ENCODE measurements at places on chromosomes 16 and 17.

DNA sequence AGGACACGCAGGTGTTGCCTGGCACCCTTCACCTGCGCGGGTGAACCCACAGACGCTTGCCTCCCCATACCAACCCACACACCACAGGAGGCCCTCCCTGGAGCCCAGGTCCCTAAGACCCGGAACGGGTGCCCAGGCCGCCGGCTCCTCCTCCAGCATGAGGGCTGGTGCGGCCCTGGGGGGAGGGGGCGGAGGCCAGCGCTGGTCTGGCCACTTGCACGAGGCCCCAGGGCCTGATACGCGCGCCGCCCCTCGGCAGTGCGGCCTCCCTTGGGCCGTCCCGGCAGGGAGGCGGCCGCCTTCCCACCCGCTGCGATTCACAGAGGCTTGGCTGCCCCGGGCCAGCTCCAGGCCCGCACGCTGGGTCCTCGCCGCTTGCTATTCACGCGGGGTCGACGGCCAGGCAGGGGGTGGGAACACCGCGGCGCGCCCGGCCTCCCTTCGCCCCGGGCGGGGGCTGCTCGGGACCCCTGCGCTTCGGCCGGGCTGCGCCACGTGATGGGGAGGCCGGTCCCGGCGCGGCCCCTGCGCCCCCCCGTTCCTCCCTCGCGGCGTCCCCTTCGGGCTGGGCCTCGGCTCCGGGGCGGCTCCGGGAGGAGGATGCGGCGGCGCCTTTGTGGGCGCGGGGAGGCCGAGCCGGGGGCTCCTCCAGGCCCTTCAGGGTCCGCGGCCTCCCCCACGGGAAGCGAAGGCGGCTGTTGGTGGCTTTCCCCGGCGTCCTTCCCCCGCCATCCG, 685 bp downstream of the FASN start:
- DNase-seq = peak; percentile 36

DNA sequence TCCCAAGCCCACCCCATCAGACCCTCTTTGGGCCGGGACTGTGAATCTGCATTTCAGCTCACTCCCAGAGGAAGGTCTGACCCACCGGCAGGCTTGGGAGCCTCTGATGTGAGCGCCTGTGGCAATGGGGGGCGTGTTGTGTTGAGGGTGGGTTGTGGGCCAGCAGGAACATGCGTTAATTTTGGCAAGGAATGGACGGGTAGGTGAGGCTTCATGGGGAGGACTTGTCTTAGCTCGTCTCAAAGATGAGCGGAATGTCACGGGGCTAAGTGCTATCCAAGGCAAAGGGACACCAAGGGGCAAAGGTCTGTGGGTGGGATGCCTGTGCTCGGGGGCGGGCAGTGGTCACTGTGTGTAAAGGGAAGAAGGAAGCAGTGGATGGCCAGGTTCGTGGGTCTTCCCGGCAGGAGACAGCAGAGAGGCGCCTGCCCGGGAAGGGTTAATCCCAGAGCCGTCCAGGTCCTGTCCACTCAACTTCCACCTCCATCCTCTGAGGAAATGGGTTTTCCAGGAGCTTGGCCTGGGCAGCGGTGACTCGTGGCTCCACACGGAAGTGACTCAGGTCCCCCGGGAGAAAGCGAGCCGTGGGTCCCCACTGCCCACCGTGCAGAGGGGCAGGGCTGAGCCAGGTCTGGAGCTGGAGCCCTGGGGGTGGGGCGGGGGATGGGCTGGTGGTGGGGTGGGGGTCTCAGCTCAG, 17.4 kb downstream of the ADGRG1 start:
- DNase-seq = no peak

- no peak for DNase-seq
Measured at GRCh38 chr17:55230716-55231115, 34.0 kb upstream of the HLF start.

DNA sequence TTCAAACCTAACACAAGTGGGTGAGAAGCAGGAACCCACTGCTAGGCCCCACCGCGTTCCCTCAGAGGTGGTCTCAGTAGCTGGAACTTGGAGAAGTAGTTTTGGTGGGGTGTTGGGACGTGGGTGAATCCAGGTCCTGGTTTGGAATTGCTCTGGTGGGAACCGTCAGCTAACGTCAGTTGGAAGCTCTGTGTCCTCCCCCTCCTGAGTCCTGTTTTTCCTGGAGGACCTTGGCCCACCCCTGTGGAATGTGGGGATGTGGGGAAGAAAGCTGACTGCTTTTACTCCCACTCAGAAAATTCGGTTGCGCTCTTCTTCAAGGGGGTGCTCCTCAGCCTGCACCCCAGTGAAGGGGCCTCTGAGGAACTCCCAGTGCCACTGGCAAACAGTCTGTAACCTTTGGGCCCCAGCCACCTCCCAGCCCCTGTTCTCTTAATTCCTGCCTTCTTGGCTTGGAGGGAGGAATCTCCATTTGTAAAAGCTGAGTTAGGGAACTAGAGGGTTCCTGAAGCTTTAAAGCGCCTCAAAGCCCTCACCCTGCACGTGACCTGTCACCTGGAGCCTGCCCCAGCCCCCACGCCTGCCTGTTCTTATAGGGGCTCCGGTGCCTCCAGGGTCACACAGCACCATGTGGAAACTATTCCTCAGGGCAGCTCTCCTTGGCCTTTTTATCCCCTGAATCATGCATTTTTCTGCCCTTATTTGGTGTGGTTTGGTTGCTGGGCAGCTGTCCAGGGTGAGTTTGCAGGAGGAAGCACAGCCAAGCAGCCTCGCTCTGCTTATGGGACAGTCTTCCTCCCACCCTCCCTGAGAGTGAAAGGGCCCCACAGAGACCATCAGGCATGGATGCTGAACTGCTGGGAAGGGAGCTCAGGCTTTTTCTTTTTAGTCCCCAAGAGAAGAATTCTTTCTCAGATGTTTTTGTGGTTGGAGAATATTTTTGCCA, 16.2 kb upstream of the NAGLU start:
- no peak for DNase-seq

- DNase-seq = peak; percentile 19
Measured at GRCh38 chr17:73231395-73231794, 30.3 kb downstream of the CPSF4L start.

GRCh38 chr17:38585056-38585917, 20.5 kb downstream of the SRCIN1 start:
- no peak for DNase-seq

- no peak for DNase-seq
Measured at GRCh38 chr17:41020336-41020735, 6.7 kb downstream of the KRTAP1-5 start.

GRCh38 chr16:54806378-54806777, 124.3 kb upstream of the IRX5 start:
- DNase-seq = no peak

GRCh38 chr16:79130616-79131015, 469.9 kb downstream of the MAF start:
- DNase-seq = no peak

DNA sequence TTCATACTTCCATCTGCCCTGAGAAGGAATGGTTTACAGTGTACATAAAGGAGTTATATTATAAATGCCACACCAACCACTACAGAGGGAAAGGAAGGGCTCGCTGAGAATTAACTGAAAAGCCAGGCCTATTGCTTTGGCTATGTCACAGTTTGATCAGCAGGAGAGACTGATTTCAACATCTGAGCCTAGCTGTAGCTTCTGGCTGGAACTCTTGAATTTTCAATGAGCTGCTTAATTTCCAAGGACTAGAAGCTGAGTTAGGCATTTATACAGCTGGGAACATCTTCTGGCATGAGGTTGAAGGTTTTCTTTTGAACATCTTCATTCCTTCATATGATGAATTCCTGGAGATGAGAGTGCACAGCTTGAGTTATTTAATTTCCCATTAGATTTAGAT, 47.6 kb upstream of the GNAO1 start:
- DNase-seq = no peak

- DNase-seq = no peak
Measured at GRCh38 chr16:21603928-21604327, 4.6 kb downstream of the METTL9 start.

GRCh38 chr17:34366529-34367107, 3.6 kb upstream of the CCL1 start:
- no peak for DNase-seq

DNA sequence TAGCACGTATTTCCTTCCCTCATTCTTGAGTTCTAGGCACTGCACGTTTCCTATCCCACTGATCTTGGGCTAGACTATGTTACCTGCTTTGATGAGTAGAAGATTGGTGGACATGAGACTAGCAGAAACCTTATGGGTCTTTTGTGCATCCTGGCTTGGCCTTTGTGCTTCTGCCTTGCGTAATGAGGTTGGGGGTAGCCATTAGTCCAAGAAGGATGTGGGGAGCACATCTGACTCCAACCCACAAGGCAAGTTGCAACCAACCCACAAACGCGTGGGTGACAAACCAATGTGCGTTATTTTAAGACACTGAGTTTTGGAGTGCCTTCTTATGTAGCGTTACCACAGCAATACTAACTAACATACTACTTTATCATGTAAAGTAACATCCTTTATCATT, 180.4 kb upstream of the IRX5 start:
- no peak for DNase-seq

- no peak for DNase-seq
Measured at GRCh38 chr16:47481698-47482374, 20.7 kb downstream of the PHKB start.

DNA sequence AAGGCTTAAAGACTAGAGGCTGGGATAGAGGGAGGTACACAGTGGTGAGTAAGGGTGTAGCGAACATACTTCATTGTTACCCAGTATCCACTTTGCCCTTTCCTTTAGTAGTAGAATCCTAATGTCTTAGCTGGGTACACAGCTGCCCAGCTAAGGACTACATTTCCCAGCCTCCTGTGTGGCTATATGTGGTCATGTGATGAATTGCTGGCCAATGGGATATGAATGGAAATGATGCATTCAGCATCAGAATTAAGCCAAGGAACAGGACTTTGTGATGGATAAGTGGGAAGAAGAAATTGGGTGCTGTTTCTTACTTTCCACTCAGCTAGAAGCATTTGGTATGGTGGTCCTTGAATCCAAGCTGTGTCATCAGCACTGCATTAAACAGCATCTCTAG, 55.9 kb downstream of the FOXL1 start:
- no peak for DNase-seq

DNA sequence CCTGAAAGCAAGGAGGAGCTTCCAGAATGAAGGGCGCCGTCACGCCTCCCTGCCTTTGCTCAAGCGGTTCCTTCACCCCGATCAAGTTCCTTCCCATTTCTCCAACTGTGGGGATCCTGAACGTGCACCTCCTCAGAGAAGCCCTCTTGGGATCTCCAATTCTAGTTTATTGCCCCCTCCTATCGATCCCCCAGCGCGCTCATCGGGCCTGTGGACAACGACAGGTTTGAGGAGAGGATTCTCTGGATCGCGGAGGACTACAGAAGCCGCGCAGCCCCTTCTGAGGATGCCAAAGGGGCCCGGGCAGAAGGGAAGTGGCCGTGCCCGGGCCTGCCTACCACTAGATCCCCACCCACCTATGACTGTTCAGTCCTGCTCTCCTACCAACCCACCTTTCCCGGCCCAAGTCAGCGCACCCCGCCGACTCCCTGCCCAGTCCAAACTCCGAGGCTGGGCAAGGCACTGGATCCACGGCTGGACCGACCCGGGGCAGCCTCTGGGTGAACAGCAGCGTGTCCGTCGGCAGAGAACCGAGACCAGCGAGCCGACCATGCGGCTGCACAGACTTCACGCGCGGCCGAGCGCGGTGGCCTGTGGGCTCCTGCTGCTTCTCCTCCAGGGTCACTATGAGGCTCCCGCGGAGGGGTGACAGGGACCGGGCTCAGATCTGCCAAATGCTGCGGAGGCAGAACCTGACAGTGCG, 12.8 kb upstream of the CES3 start:
- no peak for DNase-seq

DNA sequence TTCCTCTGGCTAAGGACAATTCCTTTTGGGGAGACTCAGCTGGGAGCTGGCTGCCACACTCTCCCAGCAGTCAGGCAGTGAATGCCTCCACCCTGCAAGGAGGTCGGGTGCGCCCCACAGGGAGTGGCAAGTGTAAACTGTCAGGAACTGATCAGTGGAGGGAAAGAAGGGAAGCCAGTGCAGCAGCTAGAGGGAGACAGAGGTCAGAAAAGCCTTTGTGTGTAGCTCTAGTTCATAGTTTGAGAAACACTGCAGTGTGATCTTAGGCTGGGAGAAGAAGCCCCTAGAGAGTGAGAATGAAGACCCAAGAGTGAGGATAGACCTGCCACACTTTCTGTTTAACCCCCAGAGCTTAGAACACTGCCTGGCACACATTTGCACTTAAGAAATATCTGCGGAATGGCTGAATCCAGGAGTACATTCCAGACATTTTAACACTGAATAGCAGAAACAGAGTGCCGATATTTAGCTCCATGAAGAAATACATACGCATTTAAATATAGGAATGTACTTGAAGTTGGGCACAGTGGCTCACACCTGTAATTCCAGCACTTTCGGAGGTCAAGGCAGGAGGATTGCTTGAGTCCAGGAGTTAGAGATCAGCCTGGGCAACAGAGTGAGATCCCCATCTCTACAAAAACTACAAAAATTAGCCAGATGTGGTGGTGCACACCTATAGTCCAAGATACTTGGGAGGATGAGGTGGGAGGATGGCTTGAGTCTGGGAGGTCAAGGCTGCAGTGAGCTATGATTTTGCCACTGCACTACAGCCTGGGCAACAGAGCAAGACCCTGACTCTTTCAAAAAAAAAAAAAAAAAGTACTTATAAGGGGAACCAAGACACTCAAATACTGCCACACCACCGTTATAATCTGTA, 11.1 kb upstream of the SLC5A11 start:
- no peak for DNase-seq

- no peak for DNase-seq
Measured at GRCh38 chr16:52834736-52835465, 217.8 kb downstream of the CHD9NB start.

GRCh38 chr17:17179371-17179827, 26.7 kb downstream of the PLD6 start:
- no peak for DNase-seq

DNA sequence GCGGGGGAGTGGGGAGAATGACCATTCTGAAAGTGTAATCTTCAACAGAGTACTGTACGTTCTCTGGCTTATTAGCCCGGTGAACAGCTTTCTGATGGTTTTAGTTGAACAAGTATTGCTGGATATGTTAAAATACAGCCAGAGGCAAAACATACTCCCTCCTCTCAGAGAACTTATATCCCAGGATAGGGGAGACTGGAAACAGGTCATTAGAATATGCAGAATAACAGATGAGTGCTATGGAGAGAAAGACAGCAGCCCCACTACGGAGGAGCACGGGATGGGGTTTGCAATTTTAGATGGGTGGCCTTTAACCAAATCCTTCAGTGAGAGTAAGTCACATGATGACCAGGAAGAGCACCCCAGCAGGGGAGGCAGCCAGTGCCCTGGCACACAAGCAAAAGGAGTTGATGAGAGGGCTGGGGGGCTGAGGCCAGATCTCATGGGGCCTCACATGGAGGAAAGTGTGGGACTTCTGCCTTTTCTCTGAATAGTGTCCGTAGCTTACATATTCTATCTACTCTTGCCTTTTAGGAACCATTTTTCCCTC, 43.1 kb upstream of the SEC14L1 start:
- no peak for DNase-seq

GRCh38 chr17:45008216-45008615, 40.1 kb upstream of the C1QL1 start:
- no peak for DNase-seq

Measured in NCI-H774 (cell line).